Cardiac septum (tissue), 1 donor: ENCODE measurements at places on chromosomes 16 and 17. TPM values are rescaled to one million over a fixed set of nuclear protein-coding genes. Genes with fewer than 3 reads are reported as not detected.

Gene KRTAP16-1
- total RNA-seq: not detected

Gene KRT14
- total RNA-seq: not detected

Gene ASB16
- 8.9 TPM for total RNA-seq

Gene RAC3
- 0.65 TPM for total RNA-seq

Gene MGAT5B
- 0.13 TPM for total RNA-seq

Gene WFDC1
- total RNA-seq: 1.0 TPM

Gene RAMP2
- 45.8 TPM for total RNA-seq

Gene SLC6A4
- total RNA-seq: 0.70 TPM

Gene NPIPB12
- 17.4 TPM for total RNA-seq

Gene PDE6G
- total RNA-seq: not detected

Gene PRCD
- total RNA-seq: 2.7 TPM

Gene KRTAP4-3
- not detected for total RNA-seq

Gene BAIAP3
- 3.8 TPM for total RNA-seq

Gene ITGAD
- not detected for total RNA-seq

Gene CDH5
- 51.9 TPM for total RNA-seq

Gene GPATCH8
- total RNA-seq: 23.8 TPM

Gene PPP1R1B
- total RNA-seq: 1.2 TPM

Gene AKAP1
- total RNA-seq: 108 TPM
